ENCODE measurements at places on chromosomes 16 and 17. TPM values are rescaled to one million over a fixed set of nuclear protein-coding genes. Genes with fewer than 3 reads are reported as not detected.
A peak's percentile ranks its signal among the peaks of the same experiment; 100 is the strongest.

DNA sequence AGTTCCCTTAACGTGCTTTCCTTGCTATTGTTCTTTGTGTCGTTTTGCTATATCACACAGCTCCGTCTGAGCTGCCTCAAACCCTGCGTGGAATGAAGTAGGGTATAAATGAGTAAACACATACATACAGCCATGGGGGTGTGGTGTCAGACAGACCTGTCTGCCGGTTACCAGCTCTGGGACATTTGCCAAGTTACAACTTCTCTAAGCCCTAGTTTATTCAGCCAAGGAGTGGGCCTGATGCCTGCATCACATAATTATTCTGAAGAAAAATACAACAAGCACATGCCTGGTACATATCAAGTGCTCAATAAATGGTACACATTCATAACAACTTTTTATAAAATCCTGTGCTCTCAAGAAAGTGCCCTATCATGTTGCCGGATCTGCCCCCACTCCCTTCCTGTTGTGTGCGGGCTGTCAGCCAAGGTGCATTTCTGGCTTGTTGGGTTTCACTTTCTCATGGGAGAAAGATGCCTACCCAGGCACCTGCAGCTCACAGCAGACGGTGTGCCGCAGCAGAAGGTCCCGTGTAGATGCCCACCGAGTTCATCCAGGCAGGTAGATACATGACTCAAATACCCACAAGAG, 30.5 kb downstream of the SMPD3 start:
- DNase-seq = no peak

GRCh38 chr16:27408012-27408601, 6.1 kb downstream of the IL21R start:
- no peak for DNase-seq

MMP2 gene
- 87.4 TPM for total RNA-seq

- peak; percentile 89 for DNase-seq
Observed at GRCh38 chr16:21158208-21159110, at the start of gene LDAF1. TSS of gene LDAF1 (plus strand) at chr16:21158674. CDS start at chr16:21161183, 2,509 bp downstream.

DNA sequence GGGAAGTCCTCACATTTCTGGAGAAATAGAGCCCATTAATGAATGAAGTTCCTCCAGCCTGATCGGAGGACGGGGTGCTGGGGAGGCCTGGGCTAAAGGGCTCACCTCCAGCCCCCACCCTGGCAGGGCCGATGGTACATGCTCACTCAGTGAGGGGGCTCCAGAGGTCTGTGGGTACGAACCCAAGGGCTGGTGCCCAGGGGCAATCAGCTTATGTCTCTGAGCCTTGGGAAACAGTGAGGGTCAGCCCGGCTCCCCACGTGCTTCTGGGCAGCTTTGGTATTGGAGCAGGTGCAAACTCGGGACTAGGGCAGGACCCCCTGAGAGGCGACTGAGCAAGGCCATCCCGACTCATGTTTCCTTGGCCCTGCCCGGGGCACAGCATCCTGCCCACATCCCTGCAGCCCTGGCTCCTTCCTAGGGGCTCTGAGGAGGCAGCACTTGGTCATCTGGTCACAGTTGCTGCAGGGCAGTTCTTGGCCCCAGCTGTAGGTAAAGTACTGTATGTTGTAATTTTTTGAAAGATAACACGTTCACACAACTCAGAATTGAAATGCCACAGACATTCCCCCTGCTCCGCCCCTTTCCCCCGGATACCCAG, 969 bp upstream of the CETP start:
- no peak for DNase-seq

DNA sequence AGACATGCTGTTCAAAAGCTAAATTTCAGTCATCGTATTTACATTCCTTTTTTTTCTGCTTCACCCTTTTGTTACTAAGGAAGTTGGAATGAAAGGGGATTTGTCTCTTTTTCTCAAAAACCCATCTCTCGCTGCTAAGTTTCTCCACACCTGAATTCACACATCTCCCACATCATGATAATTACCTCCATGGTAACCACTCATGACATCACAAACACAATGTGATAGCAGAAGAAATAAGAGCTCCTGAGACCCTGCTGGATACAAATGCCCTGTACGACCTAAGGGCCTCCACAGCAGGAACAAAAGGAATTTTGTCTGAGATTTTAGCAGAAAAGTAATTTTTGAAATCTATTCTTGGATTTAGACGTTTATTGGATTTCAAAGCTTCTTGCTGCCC, 82.6 kb upstream of the GNAO1 start:
- DNase-seq = no peak

GRCh38 chr17:68600067-68600930, 868 bp downstream of the FAM20A start:
- DNase-seq = peak; percentile 56

KRTAP2-3 gene
- not detected for total RNA-seq

DNA sequence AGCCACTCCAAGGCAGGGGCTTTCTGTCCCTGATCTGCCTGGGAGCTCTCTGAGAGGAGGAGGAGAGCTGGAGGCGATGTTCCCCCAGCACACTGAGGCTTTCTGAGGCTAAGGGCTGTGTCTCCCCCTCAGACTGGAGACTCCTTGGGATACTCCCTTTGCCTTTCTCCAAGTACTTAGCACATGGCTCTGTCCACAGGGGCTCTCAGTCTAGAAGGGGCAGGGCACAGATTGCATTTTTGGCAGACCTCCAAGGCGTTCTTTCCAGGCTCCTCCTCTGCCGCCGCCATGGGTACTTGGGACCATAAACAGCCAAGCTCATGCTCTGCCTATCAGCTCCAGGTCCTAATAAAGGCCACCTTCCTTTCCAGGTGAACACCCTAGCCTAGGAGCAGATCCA, 1.8 kb upstream of the GIP start:
- DNase-seq = no peak

DNA sequence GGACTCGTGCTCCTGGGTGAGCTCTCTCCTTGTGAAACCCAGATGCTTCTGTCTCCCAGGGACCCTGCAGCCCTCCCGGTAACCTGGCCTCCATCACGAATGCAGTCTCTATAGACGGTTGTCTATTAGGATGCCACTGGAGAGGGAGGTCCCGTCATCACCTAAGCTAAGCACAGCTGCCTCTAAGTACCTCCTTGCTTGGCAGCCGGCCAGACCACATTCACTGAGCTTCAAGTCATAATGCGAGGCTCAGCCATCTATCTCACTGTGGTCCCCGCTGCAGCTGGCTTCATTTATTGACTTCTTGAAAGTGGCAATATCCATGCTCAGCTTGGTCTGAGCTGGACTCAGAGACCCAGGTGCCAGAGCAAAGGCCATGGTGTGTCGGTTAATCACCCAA, 74.5 kb upstream of the HSBP1 start:
- DNase-seq = peak; percentile 20

- no peak for DNase-seq
Observed at GRCh38 chr16:2231016-2231931, 5.0 kb upstream of the DNASE1L2 start.

GRCh38 chr17:43753493-43754129, 5.0 kb downstream of the SOST start:
- no peak for DNase-seq

DNA sequence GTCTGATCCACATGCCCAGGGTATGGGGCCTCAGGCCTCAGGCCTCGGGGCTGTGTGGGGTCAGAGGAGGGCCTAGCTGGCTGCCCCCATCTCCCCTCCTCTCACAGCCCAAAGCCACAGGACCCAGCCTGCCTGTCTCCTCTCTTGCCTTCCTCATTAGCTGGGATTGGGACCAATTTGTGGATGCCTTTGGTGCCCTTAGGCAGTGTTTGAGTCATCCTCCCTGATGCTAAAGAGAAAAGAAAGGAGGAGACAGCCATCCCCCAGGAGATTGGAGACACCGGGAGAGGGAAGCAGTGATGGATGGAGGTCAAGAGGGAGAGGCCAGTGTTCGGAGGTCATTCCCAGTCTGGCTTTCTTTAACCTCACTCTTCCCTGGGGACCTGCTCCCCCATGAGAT, 23.3 kb upstream of the NOG start:
- no peak for DNase-seq

DNA sequence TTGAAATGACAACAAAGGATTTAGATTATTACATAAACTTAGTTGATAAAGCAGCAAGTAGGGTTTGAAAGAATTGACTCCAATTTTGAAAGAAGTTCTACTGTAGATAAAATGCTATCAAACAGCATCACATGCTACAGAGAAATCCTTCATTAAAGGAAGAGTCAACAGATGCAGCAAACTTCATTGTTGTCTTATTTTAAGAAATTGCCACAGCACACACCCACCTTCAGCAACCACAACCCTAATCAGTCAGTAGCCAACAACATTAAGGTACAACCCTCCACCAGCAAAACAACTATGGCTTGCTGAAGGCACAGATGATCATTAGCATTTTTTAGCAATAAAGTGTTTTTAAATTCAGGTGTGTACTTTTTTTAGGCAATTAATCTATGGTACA, 75.1 kb upstream of the NSRP1 start:
- no peak for DNase-seq

DUSP3 gene
- 293 TPM for total RNA-seq

DNA sequence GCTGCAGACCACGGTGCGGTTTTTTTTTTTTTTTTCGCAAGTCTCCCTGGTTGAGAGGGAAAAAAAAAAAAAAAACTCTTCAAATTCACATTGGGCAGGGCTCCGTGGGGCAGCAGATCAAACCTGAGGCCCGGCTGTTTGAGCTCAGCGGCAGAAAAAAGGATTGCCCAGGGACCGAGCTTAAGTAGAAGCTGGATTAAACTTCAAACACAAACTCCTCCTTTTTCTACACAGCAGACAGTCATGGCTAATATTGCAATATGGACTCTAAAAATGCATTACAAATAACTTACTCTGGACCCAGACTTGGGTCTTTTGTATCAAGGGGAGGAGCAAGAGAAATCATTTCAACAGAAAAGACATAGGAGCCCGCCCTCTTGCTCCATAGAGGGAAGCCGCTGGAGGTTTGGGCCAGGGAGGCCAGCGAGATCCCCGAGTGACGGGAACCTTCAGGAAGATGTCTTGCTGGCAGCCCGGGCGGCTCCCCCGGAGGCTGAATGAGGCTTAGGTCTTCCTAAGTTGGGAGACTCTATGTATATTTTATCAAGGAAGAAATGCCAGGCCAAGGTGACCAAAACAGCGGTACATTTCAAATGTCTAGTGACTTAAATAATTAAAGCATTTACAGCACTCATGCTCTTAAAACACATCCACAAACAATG, 167.7 kb downstream of the ZNF423 start:
- no peak for DNase-seq

CYBA gene
- total RNA-seq = 42.6 TPM

GRCh38 chr17:55833306-55833705, 82.5 kb downstream of the PCTP start:
- no peak for DNase-seq

- DNase-seq = no peak
Observed at GRCh38 chr16:8632675-8633182, 11.2 kb downstream of the METTL22 start.

GRCh38 chr16:17766012-17766411, 295.3 kb upstream of the XYLT1 start:
- no peak for DNase-seq

TAC4 gene
- 0.44 TPM for total RNA-seq

OR2C1 gene
- 0.22 TPM for total RNA-seq

DNA sequence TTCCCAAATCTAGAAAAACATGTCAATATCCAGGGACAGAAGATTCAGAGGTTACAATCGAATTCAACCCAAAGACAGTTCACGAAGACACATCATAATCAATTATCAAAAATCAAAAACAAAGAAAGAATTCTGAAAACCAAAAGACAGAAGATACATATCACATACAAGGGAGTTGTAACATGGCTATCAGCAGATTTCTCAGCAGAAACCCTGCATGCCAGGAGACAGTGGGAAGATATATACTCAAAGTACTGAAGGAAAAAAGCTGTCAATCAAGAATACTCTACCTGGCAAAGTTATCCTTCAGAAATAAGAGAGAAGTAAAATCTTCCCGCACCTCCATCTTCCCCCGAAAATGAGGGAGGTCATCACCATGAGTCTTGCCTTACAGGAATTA, 258.6 kb downstream of the CEP112 start:
- no peak for DNase-seq

- DNase-seq = no peak
Observed at GRCh38 chr17:4215882-4216570, 47.8 kb downstream of the ANKFY1 start.

G6PC1 gene
- not detected for total RNA-seq

PCGF2 gene
- total RNA-seq = 20.7 TPM

MGAT5B gene
- 0.08 TPM for total RNA-seq

KCNG4 gene
- not detected for total RNA-seq

DNA sequence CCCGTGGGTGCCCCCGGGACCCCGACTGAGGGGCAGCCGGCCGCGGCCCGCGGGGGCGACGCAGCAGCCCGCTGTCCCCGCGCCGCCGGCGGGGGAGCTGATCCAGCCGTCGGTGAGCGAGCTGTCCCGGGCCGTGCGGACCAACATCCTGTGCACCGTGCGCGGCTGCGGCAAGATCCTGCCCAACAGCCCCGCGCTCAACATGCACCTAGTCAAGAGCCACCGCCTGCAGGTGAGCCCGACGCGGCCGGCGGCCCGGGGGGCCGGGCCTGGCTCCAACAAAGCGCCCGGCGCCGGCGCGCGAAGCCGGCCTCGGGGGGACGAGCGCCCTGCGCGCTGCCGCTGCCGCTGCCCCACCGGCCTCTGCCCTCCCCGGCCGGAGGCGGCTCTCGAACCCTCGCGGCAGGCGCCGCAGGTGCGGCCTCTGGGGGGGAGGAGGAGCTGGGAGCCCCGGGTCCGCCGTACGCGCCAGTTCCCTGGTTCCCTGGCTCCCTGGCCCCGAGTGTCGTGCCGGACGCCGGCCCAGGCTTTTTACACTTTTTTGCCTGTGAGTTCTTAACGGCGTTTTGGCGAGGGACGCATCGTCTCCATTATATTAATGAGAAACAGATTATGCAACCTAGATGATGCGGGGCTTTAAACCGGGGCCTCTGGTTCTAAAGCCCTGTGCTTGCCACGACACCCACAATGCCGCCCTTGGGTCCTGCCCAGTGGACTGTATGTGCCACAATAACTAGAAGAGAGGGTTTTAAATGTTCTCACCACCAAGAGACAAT, 521 bp downstream of the ATMIN start:
- peak; percentile 20 for DNase-seq

GRCh38 chr17:82003411-82004381, 19.0 kb downstream of the CENPX start:
- DNase-seq = no peak

TEX19 gene
- not detected for total RNA-seq

- DNase-seq = no peak
Observed at GRCh38 chr17:70202840-70203239, 33.5 kb downstream of the KCNJ2 start.

RAB11FIP4 gene
- total RNA-seq = 8.3 TPM

DNA sequence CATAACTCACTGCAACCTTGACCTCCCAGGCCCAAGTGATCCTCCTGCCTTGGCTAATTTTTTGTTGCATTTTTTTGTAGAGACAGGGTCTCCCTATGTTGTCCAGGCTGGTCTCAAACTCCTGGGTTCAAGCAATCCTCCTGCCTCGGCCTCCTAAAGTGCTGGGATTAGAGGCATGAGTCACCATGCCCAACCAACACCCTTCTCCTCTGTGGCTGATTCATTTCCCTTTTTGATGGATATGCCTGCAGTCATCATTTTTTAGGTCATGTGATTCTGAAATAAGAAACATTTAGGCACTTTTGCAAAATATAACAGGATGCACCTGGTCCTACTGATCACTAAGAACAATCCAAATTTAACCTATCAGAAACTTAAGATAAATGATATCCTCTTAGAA, 44.0 kb upstream of the YPEL2 start:
- DNase-seq = no peak
